ENCODE measurements at places on chromosomes 12 and 14.

- no peak for DNase-seq
Measured at GRCh38 chr12:34287986-34288962, 266.0 kb downstream of the ALG10 start.

GRCh38 chr14:100981809-100982208, 78.3 kb upstream of the RTL1 start:
- no peak for DNase-seq

DNA sequence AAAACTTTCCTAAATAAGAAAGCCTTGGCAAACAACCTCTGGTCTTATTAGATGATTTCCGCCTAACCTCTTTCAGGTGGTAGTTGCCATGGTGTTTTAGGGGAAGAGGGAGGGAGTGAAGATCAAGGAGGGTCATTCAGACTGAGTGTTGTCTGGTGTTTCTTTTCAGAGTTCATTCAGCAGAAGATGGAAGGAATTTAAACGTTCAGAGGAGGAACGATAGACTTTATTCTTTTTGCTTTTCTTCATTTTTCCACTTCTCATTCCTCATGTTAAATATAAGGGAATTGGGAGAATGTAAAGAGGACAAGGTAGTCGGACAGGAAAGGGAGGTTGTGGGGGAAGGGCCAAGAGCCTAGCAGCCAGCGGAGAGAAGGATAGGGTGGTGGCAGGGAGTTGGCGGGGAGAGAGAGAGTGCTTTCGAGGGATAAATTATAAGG, 17.4 kb upstream of the SALL2 start:
- DNase-seq: no peak

- DNase-seq: peak; percentile 33
Measured at GRCh38 chr12:7645395-7646177, 20.1 kb downstream of the APOBEC1 start.

DNA sequence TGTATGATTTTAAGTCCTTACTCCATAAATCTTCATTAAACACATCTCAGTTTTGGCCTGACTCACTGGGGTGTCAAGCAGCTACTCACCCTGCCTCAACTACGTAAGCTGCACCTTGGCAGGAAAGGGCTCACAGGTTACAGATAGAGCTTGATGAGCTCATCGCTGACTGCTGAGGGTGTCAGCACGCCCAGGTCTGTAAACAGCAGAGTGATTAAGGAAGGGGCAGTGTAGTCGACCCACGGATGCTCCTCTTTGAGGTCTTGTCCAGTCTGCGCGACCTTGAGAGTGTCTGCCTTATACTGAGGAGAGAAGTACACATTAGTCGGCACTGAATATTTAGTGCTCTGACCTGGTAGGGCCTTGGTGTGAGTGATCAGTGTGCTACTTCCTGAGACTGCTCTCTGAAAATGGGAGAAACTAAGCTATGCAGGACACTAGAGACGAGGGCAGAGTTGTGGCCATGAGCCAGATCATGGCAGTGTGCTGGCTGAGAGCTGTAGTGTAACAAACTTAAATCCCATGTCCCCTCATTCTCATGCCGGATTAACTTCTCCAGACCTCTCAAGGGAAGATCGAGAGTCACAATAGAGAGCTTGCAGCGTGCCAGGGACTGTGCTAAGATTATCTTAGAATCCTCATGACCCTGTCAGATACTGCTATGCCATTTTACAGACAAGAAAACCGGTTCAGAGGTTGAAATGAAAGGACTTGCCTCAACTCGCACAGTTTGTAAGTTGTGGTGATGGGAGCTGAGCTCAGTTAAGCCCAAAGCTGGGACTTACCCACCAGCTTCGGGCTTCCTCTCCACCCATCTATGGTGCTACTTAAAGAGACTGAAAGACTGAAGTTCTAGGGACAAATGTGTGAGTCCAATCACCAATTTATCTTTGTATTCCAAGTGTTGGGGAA, 11.6 kb downstream of the EIF2B1 start:
- no peak for DNase-seq

GRCh38 chr14:51488569-51489220, 163.0 kb upstream of the FRMD6 start:
- DNase-seq: no peak

GRCh38 chr14:68568907-68569897, 223.7 kb downstream of the ZFP36L1 start:
- no peak for DNase-seq

GRCh38 chr12:26245175-26245942, 50.0 kb downstream of the SSPN start:
- DNase-seq: no peak

- DNase-seq: no peak
Measured at GRCh38 chr14:68688872-68689371, 103.9 kb downstream of the ZFP36L1 start.

- DNase-seq: no peak
Measured at GRCh38 chr12:14948672-14949071, 10.3 kb upstream of the ERP27 start.

DNA sequence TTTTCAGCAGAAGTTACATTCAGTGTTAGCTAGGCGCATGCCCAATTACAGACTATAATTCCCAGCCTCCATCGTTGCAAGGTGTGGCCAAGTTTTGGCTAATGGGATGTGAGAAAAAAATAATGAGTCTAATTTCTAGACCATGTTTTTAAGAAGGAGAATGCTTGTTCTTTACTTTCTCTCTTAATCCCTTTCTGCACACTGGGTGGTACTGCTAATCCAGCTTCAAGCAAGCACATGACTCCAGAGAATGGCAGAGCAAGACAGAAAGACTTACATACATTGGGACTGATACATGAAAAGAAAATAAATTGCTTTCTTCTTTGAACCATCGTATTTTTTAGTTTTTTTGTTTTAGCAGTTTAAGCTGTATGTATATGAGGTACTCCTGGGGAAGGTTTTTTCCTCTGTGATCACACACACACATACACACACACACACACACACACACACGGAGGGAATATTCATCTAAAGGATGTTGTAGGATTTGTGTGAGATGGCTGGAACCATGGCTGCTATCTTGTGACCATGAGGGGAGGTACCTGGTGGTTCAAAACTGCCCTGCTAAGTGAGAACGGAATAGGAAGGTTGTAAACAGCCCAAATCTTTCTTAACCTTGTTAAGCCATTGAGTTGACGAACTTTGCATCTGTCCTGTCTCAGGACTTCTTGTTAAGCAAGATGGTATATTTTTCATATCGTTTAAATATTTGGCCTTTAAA, 34.3 kb upstream of the LTA4H start:
- no peak for DNase-seq

DNA sequence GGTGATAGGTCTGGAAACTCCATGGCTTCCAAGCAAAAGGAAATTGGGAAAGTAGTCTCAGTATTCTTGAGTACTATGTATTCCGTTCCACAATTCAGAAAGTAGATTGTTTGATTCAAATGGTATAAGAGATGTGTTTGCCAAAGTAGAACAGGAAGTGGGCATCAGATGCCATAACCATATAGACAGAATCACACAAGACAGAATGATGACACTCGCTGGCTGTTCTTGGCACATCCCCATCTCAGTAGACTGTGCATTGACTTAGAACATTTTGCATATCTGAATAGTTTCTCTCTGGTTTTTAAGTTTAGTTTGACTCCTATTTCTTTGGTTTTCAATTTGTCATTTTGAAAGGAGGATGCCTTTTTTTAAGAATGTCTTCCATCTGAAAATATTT, 221.1 kb upstream of the RGS6 start:
- DNase-seq: no peak

- no peak for DNase-seq
Measured at GRCh38 chr12:77152623-77153193, 87.3 kb upstream of the E2F7 start.

GRCh38 chr14:32343926-32344430, 14.9 kb downstream of the AKAP6 start:
- DNase-seq: no peak

GRCh38 chr12:8687846-8688601, 9.8 kb upstream of the RIMKLB start:
- DNase-seq: peak; percentile 74

DNA sequence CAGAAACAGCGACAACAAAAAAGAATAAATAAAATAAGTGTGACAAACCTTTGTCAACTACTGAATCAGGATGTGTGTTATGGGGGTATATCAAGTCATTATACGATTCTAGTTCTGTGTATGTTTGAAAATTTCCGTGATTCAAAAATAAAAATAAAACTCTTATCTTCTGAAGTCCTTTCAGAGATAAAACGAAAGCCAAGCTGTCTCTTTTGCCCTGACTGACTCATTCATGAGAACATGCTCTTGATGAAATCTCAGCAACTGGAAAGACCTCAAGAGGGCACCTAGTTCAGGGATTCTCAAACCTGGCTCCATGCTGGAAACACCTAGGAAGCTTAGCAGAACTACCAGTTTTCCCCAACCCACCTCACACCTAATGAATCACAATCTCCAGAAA, 9.2 kb downstream of the FOXN3 start:
- no peak for DNase-seq

DNA sequence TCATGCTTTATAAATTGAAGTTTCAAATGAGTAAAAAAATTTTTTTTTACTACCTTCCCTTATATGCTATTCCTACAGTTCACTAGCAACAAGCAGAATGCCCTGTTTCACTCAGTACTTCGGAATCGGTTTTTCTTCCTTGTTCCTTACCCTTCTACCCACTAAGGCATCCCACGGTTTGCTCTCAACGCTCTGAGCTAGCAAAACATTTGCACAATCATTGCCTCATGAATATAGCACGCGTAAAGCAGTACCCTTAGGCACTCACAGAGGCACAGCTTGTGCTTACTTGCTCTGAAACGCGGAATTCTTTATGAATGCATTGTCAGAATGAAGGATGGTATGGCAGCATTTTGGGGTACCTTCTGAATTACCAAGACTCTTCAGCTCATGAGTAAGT, 45.0 kb downstream of the PPP1R13B start:
- DNase-seq: no peak

DNA sequence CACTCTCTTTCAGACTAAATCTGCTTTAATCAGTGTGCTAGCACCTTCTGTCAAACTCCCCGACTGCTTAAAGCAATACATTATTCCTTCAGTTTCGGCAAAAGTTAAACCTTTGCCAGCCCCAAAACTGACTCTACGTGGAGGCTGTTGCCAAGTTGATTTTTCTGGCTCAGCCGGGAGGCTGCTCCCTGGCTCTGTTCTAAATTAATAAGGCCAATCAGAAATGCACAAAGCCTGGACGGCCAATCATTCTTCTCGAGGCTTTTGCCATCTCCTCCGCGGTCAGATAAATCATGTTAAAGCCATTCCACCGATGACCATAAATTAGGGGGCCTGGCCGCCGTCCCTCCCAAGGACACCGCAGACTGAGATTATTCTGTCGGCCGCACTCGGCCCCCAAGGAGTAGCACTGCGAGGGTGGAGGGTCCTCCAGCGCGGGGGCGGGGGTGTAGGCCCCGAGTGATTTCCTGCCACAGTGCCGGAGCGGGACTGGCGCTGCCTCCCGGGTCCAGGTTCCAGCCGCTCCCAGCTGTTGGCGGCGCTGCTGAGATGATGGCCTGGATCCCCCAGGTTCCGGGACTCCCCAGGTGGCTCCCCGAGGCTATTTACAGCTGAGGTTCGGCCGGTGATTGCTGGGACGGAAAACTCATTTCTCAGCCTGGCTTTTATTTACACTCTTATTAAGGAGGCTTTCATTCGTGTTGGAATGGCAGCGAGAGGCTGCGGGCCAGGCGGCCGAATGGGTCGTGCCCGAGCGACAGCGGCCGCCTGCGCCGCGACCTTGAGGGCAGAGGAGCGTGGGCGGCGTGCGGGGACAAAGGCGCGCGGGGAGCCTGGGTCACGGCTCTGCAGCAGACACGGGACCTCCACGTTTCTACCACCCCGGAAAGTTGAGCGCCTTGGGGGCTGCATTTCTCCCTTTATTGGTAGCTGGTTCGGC, 165.1 kb downstream of the MON2 start:
- DNase-seq: peak; percentile 78

DNA sequence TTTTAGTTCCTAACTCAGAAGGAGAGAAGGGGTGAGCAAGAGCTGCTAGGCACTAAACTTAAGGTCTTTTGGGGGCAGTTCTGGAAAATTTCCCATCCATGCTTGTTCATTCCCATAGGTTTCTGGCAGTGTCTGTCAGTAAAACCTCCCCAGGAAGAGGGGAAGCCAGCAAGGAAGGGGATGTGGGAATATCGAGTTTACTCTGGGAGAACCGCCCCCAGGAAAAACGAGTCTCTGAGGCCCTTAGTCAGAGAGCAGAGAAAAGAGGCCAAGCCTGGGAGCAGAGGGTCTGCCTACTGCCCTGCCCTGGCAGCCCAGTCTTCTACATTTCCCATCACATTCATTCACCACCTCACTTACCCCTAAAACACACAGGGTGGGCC, 55.9 kb downstream of the TMCC3 start:
- DNase-seq: no peak

- DNase-seq: no peak
Measured at GRCh38 chr12:13223941-13224340, 27.4 kb downstream of the EMP1 start.

DNA sequence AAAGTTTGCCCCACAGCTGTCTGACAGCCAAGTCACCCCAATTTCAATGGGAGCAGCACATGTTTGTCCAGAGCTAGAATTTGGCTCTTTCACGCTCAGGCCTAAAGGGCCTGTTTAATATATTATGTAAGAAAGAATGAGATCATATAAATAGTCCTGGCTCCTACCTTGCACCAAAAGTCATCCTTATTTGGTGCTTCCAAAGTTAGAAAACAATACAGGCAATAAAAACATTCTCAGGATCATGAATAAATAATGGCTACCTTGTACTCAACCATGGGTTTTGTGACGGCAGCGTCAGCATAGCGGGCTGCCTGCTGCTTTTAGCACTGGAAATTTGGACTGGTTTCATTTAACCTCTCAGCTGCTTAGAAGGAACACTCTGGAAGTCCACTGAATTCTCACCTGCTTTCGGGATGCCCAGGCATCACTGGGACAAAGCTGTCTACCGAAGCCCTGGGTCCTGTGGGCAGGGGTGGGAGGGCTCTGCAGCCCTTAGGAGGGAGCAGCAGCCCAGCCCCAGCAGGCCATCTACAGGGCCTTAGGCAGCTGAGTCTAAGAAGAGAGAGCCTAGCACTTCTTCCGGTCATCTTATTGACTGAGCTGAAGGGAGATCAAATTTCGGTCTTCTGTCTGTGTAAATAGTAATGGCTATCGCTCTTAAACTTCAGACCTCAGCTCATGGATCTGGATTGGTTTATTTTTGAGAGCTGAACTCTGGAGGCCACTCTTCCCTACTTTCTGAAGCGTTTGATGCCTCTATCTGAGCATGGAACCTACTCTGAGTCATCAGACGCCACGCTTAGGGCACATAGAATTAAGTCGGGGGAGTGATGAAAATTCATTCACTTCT, 106.5 kb downstream of the SAMD4A start:
- DNase-seq: no peak

All from H54 (cell line).